ENCODE measurements at places on chromosomes 1 and 21.

DNA sequence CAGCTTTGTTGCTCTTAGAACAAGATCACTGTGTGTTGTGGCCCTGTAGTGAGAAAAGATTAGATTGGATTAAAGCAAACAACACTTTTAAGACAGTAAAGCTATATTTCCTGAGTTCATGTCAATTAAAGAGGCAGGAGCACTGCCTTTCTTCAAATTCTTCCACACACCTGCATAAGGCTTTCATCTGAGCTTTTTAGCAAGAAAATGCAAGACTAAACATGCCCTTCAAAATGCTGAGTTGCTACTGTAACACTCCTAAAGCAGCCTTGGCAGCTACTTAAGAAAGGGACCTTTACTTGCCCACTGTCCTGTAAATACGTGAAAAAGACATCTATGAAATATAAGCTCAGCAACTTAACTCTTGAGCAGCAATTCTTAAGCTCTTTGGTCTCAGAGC lies 11.8 kb downstream of the DPH5 start:
- H3K4me3 ChIP-seq, result no peak overlapping the region
- DNase-seq, result no peak
- H3K36me3 ChIP-seq, result peaks cover 6% of the 10 kb centered on the region

- H3K4me3 ChIP-seq, result no peak overlapping the region
- H3K4me1 ChIP-seq, result no peaks in the 10 kb centered on the region
- H3K36me3 ChIP-seq, result no peaks in the 10 kb centered on the region
- H3K27me3 ChIP-seq, result no peaks in the 10 kb centered on the region
Measured at GRCh38 chr1:18592368-18592767, 38.3 kb upstream of the PAX7 start.

DNA sequence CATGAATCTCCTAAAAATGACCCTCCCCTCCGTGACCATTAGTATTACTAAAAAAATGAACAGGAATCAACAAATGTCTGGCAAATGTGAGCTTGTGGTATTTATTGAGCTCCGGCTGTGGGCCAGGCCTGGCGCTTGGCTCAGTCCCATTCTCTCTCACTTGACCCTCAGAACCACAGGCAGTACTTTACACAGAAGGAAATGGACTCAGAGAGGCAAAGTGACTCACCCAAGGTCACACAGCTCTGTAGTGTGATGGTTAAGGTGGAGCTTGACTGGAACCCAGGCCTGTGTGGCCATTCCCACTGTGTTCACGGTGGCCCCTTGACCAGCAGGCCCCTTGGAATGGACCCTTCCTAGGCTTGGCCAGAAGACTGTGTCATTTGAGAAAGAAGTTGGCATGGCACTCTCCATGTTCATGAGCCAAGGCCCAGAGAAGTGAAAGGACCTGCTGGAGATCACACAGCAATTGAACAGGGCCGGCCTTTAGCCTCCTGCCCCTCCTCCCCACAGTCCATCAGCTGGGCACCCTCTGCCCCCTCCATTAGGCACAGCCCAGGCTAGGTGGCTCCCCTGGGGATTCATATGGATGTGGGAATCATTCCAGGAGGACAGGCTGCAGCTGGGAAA lies 32.1 kb downstream of the FAM151A start:
- no peaks in the 10 kb centered on the region for H3K27me3 ChIP-seq
- H3K4me3 ChIP-seq, result no peak overlapping the region
- peak overlapping the region; percentile 7 for H3K27ac ChIP-seq
- peaks cover 10% of the 10 kb centered on the region for H3K4me1 ChIP-seq
- peaks cover 12% of the 10 kb centered on the region for H3K36me3 ChIP-seq

DNA sequence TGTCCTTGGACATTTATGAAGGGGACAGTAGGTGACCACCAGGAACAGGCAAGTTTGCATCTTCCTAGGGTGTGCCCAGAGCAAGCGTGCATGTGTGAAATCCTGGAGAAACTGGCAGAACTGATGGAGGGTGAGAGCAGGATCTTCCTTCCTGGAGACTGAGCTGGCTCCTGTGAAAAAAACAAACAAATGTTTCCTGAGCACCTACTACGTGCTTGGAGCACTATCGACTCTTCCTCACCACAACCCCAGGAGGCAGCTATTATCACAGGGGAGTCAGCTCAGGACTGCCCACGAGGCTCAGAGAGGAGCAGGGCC lies 1.5 kb upstream of the EDN2 start:
- no peak overlapping the region for H3K4me3 ChIP-seq
- DNase-seq, result no peak
- no peaks in the 10 kb centered on the region for H3K36me3 ChIP-seq
- H3K4me1 ChIP-seq, result peaks cover 75% of the 10 kb centered on the region

Data from right atrium auricular region (tissue), 2 donors.